ENCODE measurements at places on chromosomes 11 and 22.

DNA sequence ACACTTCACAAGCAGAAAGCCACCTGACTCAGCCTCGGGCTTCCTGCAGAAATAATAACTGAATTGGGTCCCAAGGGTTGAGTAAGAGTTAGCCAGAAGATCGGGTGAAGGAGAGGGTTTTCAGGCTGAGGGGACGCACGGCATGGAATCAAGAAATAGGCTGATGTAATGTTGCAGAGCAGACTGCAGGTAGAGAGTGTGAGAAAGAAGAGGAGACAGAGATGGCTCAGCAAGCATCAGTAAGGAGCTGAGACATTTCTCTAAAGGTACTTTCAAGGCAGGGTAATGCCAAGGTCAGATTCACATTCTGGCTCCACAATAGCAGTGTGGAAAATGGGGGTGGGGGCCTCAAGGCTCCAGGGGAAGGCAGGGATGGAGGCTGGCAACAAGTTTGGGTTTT is 18.6 kb downstream of the HIRA start:
- DNase-seq, result no peak

DNA sequence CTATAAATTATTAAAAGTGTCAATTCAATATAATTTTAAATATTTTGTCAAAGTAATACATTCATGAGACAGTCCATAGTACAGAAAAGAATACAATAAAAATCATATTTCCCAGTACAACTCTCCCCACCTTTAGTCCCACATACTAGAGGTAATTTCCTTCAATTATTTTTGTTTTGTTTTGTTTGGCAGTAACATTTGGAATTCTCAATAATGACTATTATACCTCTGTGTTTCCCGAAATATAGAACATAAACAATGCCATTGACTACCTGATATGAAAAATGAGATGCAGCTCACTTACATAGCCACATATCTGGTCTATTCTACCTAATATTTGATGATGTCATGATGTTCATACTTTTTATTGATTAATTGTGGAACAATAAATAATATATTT is 24.4 kb upstream of the CASP4 start:
- DNase-seq, result no peak

DNA sequence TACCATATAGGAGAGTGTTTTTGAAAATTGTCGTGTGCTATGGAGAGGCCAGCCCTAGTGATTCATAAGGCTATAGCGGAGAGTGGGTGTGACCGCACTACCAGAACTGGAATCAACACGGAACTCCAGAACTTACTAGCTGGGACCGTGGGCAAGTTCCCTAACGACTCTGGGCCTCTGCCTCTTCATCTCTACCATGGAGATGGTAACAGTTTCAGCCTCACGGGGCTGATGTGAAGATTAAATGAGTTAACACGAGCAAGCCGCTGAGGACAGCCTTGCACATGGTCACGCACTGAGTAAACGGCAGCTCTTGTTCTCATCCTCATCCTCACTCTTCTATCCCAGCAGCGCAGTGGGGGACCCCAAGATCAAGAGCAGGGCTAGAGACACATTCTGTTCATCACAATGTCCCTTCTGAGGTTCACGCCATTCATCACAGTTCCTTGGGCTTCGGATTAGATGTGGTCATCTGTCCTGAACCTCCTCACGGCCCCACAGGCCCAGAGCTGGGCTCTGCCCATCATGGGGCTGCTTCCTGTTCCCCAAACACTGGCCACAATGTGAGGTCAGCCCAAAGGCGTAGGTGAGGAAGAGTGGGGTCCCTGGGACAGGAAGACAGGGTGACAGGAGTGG is 47.2 kb upstream of the CD5 start:
- DNase-seq, result no peak

DNA sequence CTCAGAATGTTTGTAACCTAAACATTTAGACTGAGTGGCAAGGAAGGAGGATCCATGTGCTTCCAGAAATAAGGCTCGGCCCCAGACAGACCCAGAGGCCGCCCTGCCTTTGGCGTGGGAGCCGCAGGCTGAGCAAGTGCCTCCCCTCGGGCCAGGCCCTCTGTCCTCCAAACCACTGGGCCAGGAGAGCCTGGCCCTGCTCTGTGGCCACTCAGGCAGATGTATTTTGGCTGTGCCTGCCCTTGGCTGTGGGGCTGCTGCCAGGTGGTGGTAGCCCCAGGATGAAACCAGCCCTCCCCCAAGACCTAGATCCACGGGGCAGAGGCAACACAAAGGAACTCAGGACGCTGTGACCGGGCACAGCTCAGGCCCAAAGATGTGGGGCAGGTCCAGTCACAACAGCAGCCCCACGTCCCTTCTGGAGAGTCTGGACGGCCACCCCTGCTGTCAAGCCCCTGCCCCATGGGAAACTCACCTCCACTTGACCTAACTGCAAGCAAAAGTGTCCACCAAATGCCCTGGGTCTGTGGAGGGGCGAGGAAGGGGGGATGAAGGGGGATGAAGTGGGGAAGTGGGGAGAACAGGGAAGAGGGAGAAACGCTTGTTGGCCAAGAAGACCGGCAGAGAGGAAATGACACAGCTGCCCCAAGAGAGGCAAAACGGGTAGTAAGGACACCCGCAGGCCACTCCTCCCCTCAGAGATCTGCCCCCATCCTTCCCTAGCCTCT is 24.0 kb downstream of the PISD start:
- DNase-seq, result no peak

GRCh38 chr11:61163021-61163420 is 1.8 kb upstream of the VPS37C start:
- no peak for DNase-seq

GRCh38 chr11:97963528-97964331 is 1057.0 kb upstream of the CNTN5 start:
- no peak for DNase-seq

GRCh38 chr22:24930678-24931077 is 15.8 kb downstream of the LHFPL7 start:
- no peak for DNase-seq

- DNase-seq, result no peak
Observed at GRCh38 chr22:41828516-41828915, 4.4 kb upstream of the SREBF2 start.

DNA sequence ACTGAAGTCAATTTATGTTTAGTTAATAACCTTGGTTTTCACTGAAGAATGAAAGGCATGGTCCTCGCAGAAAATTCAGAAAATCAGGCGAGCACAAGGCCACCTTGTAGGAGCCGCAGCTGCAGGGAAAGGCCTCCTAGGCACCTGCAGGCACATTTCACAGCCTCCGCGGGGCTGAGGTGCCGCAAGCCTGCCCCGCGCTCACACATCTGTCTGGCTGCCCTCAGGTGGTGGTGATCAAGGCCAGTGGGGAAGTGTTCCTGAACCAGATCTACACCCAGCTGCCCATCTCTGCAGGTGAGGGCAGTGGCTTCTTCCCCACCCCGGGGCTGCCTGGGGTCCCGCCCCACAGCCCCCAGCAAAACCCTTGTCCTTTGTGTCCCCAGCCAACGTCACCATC is 10.5 kb downstream of the MUC5AC start:
- no peak for DNase-seq

DNA sequence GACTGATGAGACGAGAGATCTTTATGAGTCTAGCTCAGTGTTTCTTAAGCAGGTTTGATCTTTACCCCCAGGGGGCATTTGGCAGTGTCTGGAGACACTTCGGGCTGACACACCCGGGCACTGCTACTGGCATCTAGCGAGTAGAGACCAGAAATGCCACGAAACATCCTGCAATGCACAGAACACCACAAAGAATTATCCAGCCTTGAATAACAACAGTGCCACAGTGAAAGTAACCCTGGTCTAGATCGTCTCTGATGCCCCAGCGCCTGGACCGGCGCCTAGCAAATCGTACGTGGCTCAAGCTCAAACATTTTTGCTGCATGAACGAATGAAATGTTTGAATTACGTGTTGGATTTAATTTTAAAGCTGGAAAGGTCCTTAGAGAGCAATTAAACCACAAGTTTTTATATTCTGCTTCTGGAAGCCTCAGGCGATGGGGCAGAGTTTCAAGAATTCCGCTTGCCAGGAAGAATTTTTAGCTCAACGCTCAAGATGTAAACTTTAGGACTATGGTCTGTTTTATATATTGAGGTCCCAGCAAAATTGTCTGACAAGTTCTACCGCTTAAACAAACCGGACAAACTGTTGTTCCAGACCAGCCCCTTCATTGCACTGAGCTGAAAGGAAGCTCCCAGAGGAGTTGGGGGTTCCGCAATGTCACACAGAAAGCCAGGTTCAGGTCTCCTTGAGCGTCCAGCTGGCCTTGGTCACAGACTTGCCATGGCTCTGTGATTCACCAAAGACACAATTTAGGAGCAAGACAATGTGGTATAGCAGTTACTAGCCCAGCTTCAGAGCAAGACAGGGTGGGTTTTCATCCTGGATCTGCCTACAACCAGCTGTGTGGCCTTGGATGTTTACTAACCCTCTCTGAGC is 44.2 kb upstream of the SMTN start:
- no peak for DNase-seq

DNA sequence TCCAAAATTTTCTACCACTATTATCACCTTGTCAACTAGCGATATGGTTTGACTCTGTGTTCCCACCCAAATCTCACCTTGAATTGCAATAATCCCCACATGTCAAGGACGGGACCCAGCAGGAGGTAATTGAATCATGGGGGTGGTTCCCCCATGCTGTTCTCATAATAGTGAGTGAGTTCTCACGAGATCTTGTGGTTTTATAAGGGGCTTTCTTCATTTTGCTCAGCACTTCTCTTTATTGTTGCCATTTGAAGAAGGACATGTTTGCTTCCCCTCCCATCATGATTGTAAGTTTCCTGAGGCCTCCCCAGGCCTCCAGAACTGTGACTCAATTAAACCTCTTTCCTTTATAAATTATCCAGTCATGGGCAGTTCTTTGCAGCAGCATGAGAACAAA is 73.5 kb upstream of the ZC3H12C start:
- DNase-seq, result no peak

DNA sequence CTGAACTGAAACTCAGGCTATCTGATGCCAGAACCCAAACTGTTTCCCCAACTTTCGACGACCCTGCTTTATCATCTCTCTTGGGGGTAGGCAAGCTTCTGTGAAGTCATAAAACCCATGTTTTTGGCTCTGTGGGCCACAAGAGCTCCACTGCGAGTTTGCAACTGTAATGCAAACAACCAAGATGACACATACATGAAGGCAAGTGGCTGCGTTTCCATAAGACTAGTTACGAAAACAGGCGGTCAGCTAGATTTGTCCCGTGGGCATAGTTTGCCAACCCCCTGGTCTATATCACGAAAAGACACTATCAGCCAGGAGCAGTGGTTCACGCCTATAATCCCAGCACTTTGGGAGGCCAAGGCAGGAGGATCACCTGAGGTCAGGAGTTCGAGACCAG is 37.5 kb downstream of the TPST2 start:
- DNase-seq, result no peak

GRCh38 chr11:67251841-67252240 is 14.4 kb upstream of the GRK2 start:
- no peak for DNase-seq

- DNase-seq, result no peak
Observed at GRCh38 chr11:19723572-19724342, 11.1 kb downstream of the NAV2 start.

- DNase-seq, result no peak
Observed at GRCh38 chr11:34601085-34601444, 19.8 kb upstream of the EHF start.

DNA sequence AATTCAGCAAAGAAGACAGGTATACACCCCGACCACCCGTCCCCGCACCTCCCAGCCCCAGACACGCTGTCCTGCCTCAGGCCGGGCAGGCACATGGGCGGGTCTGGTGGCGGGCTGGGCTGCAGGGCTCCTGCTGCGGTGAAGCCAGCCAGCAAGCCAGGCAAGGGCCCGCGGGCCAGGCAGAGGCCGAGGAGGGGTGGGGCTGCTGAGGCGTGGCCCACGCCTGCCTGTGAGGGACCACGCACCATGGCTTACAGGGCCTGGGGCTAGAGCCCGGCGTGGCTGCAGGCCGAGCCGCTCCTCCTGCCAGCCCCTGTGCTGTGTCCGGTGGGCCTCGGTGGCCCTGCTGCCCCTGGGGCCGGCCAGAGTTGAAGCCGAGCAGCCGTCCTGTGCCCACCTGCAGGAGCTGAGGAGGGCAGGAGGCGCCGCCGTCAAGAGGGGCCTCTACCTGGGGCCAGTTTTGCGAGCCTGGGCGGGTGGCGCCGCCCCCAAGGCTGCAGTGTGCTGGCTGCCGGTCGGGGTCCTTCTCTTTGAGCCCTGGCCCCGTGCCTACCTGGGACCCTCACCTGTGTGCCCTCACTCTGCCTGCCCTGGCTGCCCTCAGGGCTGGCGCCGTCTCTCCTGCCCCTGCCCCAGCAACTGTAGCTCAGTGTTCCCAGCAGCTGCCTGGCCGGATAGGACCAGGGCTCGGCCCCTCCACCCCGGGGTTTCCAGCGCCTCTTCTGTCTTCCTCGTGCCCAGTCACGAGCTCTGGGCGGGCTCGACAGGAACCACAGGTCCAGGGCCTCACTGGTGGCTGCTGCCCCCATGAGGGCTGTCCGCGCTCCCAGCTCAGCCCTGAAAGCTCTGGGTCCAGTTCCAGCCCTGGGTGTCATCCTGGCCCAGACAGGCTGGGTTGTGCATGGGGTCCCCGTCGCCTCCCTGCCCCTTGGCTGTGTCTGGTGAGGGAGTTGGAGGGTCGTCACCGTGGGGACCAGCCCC is 38.4 kb downstream of the MOB2 start:
- DNase-seq, result no peak

DNA sequence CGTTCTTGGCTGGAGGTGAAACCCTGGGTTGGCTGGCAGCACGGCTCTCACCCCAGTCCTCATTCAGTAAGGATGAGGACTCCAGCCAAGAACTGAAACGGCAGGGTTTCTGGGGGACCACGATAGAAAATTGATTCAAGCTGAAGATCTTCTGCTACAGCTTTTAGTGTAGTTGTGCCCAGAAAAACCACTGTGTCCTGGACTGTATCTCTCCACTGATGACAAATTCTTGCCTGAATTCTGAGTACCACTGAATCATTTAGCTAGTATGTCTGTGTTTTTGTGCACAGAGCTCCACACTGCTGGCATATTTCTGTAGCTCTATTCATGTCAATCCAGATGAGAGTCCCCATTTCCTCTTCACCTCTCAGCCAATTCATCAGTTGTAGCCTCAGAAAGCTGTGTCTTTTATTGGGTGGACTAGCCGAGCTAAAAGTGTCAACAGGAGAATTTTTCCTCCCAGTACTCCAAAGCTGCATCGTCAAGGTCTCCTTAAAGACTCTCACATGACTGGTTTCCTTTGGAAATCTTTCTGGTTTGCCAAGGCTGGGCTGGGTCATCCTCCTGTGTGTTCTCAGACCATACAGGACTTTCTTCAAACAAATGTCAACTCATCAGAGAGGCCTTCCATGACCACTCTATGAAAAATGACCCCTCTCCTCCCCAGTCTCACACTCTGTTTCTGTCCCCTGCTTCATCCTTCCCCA is 144.6 kb downstream of the LDLRAD3 start:
- no peak for DNase-seq

- no peak for DNase-seq
Observed at GRCh38 chr22:28187612-28188011, 268.6 kb upstream of the PITPNB start.

GRCh38 chr11:2139621-2140337 is 590 bp upstream of the IGF2 start:
- no peak for DNase-seq

DNA sequence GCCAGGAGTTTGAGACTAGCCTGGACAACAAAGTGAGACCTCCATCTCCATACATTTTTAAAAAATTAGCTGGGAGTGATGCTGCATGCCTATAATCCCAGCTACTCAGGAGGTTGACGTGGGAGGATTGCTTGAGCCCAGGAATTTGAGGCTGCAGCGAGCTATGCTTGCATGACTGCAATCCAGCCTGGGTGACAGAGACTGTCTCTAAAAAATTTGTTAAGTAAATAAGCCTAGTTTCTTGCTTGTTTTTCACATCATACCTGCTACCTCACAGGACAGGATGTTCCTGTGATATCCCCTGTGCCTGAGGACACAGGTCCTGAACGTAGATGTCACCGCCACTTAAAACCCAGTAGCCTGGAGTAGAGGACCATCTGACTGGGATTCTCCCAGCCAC is 348.6 kb downstream of the MN1 start:
- no peak for DNase-seq
